ENCODE measurements at places on chromosomes 4 and X.

- no peak for DNase-seq
- H3K27ac ChIP-seq = no peak overlapping the region
- H3K36me3 ChIP-seq = no peaks in the 10 kb centered on the region
- no peaks in the 10 kb centered on the region for H3K27me3 ChIP-seq
- no peaks in the 10 kb centered on the region for H3K4me1 ChIP-seq
Measured at GRCh38 chr4:181312066-181312465, 931.1 kb upstream of the TENM3 start.

DNA sequence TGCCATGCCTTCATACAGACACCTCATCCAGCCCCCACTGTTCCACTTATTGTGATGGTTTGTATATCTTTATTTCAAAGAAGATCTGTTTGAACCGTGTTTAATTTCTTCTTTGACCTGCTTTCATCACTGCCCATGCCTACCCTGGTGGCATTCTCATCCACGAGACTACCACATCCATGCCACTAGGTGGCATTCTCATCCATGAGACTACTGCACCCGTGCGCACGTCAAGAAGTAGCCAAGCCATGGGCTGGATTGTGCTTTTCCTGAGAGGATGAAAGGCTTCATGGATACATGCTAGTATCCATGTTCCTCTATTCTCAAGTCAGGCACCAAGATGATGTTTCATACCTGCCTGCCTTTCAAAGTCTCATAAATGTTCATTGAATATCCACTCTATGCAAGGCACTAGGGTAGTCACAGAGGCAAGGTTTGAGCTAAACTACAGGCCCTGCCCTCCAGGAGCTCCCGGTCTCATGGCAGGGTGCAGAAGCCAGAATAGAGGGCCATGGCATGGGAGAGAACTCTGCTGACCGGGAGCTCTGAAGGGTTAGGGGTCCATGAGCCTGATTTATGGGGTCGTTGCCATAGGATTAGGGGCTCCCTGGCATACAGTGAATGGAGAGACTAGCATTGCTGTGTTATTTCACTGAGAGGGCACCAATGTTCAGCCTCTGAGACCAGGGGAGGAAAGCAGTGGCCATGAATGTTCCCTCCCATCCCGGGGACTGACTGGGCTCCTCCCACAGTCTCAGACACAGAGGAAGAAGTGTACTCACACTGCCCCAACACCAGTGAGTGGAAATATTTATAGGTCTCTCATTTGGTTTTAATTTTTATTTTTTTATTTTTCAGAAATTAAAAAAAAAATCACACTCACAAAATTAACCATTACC, 24.8 kb upstream of the EOLA2 start:
- H3K4me3 ChIP-seq = no peak overlapping the region
- H3K4me1 ChIP-seq = no peaks in the 10 kb centered on the region
- DNase-seq = no peak
- no peak overlapping the region for H3K27ac ChIP-seq
- H3K27me3 ChIP-seq = no peaks in the 10 kb centered on the region
- H3K36me3 ChIP-seq = peaks cover 4% of the 10 kb centered on the region

DNA sequence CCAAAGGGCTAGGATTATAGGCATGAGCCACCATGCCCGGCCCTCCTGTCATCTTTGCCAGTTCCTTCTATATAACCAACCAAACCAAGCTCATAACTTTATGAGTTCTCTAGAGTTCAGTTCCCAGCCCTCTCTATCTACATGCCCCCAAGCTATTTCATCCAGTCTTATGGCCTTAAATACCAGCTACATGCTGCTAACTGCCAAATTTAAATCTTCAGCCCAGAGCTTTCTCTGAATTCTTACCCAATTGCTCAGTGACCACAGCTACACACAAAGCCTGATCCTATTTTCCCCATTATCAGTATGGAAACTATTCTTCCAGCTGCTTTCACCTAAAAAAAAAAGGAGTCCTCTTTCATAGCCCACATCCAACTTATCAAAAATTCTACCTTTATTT, 23.1 kb downstream of the TMEM184C start:
- no peak overlapping the region for H3K27ac ChIP-seq
- no peak for DNase-seq
- peaks cover 37% of the 10 kb centered on the region for H3K36me3 ChIP-seq
- no peaks in the 10 kb centered on the region for H3K4me1 ChIP-seq

DNA sequence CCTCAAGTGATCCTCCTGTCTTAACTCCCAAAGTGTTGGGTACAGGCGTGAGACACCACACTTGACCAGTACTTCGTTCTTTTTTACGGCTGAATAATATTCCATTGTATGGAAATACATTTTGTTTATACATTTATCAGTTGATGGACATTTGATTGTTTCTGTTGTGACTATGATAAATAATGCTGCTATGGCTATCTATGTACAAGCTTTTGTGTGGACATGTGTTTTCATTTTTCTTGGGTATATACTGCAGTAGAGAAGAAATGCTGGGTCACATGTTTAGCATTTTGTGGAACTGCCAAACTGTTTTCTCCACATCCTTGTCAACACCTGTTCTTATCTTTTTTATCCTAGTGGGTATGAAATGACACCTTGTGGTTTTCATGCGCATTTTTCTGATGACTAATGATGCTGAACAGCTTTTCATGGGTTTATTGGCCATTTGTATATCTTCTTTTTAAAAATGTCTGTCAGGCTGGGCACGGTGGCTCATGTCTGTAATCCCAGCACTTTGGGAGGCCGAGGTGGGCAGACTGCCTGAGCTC, 37.3 kb downstream of the SAT1 start:
- no peak for DNase-seq
- H3K4me3 ChIP-seq = no peak overlapping the region
- no peaks in the 10 kb centered on the region for H3K4me1 ChIP-seq
- H3K27ac ChIP-seq = no peak overlapping the region

- H3K27ac ChIP-seq = no peak overlapping the region
- peaks cover 9% of the 10 kb centered on the region for H3K36me3 ChIP-seq
- no peak for DNase-seq
- no peaks in the 10 kb centered on the region for H3K4me1 ChIP-seq
- no peak overlapping the region for H3K4me3 ChIP-seq
- H3K27me3 ChIP-seq = no peaks in the 10 kb centered on the region
Measured at GRCh38 chrX:118588715-118589114, 93.1 kb downstream of the DOCK11 start.

- no peaks in the 10 kb centered on the region for H3K4me1 ChIP-seq
- no peak overlapping the region for H3K4me3 ChIP-seq
- H3K36me3 ChIP-seq = no peaks in the 10 kb centered on the region
- no peaks in the 10 kb centered on the region for H3K27me3 ChIP-seq
Measured at GRCh38 chrX:149858592-149858991, 22.4 kb upstream of the MAGEA8 start.

Data from ascending aorta (tissue), 2 donors.